ENCODE measurements at places on chromosomes 4 and X.

DNA sequence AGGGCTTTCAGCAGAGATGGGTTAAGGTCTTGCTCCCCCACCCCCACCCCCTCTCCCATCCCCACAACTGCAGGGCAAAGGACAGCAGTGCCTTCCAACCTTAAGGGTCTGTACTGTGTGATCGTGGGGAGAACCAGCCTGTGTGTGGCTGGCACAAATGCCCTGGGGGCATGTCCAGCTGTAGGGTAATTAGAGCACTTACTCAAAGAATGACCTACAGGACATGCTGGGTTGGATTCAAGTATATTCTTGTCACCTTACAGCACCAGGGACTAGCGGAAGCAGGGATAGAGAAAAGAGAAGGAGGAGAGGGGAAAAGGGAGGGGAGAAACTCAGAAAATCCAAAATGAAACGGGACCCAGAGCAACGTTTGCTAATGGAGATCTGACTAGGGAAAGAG is 191.3 kb upstream of the GATB start:
- DNase-seq = no peak

DNA sequence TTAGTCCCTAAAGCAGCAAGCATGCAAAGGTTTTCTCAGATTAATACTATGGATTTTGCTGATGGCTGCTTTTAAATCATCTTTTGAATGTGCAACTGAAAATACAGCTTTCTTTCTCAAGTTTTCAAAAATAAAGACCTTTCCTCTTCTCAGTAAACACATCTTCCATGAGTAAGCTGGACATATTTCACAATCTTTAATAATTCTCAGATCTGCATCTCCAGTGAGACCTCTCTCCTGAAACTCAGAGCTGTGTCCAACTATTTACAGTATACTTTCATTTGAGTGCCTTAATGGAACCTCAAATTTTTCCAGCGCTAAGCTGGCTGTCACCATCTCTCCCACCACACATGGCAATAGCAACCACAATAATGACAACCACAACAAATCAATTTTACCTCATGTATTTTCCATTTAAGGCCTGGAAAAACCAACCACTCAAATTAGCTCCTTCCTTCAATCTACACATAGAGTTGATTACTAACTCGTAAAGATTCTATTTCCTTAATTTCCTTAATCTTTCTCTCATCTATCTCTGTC is 192.4 kb upstream of the RPL34 start:
- DNase-seq = peak; percentile 53

DNA sequence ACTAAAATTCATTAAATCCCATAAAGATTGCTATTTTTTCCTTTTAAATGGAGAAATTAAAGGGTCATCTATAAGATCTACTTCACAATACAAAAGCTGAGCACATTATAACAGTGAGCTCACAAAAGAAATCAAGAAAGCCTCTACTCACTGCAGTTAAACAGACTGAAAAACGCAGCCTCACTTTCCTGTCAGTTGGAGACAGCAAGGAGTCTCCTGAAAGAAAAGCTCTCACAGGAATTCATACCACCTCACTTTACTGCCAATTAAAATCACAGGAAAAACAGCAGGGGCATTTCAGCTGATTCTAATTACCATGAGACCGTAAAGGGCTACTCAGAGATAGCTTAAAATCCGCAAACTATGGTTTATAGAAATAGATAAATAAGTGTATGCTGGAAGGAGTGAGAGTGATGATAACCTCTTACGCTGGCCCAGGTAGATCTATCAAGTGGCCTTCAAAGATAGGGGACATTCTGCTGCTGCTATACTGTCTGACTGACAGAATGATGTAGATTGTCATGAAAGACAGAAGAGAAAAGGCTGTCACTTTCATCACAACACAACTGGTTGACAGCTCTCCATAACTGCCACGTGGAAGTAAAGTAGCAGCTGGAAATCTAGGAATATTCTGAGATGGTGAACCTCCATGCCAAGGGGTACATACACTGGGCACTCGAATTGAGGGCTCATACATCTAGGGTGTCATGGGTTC is 1333.7 kb upstream of the DIAPH2 start:
- DNase-seq = no peak

DNA sequence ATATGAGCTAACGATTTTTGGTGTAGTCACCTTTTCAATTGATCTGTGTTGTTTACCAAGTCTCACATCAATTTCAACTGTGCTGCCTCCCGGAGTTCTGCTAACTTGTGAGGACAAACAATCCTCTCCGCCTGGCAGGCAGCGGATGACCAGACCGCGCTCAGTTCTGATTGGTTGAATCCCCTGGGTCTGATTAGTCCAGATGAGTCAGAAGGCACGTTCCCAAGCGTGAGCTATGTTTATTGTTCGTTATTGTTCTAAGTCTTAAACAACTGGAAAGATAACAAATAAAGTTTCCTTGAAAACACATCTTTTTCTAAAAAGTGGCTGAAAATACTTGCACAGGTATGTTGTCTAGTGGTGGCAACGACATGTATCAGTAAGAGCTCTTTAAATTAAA is 37.9 kb upstream of the TRPC3 start:
- DNase-seq = peak; percentile 21

- DNase-seq = no peak
These were observed 4.6 kb downstream of the GAB1 start for GRCh38 chr4:143341186-143341755.

GRCh38 chr4:106258145-106259045 is 57.6 kb downstream of the TBCK start:
- no peak for DNase-seq

- DNase-seq = peak; percentile 26
These were observed 611.2 kb downstream of the PPP4R3C start for GRCh38 chrX:26851981-26852380.

DNA sequence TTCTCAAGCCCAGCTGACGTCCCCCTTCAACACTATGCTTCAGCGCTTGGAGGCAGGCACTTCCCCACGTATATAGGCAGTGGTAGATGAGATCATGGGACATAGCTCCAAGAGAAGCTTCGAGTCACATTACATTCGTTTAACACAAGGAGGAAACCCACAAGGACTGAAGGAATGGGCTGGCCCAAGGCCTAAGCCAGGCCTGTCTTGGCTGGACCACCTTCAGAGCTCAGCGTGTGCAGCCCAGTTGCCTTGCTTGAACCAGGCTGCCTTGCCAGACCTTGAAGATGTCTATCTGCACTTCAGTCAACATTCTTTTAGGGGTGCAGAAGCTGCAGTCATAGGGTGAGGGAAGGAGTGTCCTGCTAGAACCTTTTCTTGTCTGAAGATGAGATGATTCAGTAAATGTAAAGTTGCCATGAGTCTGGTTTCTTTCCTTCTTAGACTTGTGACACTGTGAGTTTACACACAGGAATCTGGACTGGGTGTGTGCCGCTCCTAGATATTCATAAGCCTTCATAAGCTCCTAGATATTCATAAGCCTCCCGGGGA is 144.1 kb upstream of the RBPJ start:
- DNase-seq = peak; percentile 82

Measured in amniotic epithelial cell (primary cell).